ENCODE measurements at places on chromosomes 7 and 10.

- no peak for DNase-seq
These were observed 109.5 kb upstream of the GJD4 start for GRCh38 chr10:35495521-35496119.

GRCh38 chr10:69446229-69446628 lies 5.0 kb upstream of the TSPAN15 start:
- no peak for DNase-seq

DNA sequence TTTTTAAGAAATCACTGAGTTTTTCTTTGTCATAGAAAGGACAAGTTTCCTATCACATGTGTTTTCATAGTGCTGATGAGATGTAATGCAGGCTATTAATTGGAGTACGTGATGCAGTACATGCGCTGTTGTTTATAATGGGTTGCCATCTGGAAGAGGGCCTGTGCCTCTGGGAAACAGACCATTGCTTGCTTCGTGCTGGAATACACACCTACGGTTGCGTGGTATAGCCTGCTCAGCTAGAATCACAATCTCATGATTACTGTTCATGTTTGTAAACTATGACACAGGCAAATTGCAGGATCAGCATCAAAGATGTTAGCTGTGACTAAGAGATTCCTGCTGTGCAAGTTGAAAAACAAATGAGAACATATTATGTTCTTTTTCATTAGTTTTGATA lies 107.2 kb upstream of the STEAP1B start:
- no peak for DNase-seq

GRCh38 chr10:5416981-5417380 lies 4.6 kb downstream of the NET1 start:
- DNase-seq: no peak

GRCh38 chr10:43305876-43306275 lies 39.0 kb upstream of the RASGEF1A start:
- no peak for DNase-seq

Measured in activated T-helper 1 cell treated with anti-CD3 and anti-CD28 coated beads, Interleukin-12 subunit alpha, Interleukin-12 subunit beta, Interleukin-2, Interleukin-4 antibody, amounts not matched to agents 30 ng/mL and 10 ng/mL and 1 ng/mL, durations not matched to agents 14 hours and 24 hours and 36 hours (primary cell).